ENCODE measurements at places on chromosomes 4 and X. TPM values are rescaled to one million over a fixed set of nuclear protein-coding genes. Genes with fewer than 3 reads are reported as not detected.

DNA sequence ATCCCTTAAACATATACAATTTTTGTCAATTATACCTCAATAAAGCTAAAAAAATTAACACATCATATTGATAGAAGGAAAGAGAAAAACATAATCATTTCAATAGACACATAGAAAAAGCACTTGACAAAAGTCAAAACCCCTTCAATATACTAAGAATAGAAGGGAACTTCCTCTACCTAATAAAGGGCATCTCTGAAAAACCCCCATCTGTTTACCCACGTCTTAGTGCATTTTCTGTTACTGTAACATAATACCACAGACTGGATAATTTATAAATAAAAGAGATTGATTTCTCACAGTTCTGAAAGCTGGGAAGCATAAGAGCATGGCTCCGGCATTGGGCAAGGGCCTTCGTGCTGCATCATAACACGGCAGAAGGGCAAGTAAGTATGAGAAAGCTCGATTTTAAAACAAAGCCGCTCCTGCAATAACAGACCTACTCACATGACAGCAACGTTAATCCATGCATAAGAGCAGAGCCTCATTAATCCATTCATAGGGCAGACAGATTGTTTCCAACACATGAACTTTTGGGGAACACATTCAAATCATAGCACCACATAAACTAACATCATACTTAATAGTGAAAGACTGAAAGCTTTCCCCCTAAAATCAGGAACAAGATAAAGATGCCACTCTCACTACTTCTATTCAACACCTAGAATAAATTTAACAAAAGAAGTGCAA lies 15.7 kb downstream of the STEEP1 start:
- no peak for DNase-seq

The DGAT2L6 gene
- not detected for total RNA-seq

- DNase-seq = no peak
These were observed 46.1 kb upstream of the BMPR1B start for GRCh38 chr4:94711635-94712034.

GRCh38 chrX:43121637-43122036 lies 343.7 kb upstream of the PPP1R2C start:
- DNase-seq = no peak

The CCKAR gene
- not detected for total RNA-seq

GRCh38 chr4:7817877-7818398 lies 121.7 kb downstream of the AFAP1 start:
- DNase-seq = no peak

DNA sequence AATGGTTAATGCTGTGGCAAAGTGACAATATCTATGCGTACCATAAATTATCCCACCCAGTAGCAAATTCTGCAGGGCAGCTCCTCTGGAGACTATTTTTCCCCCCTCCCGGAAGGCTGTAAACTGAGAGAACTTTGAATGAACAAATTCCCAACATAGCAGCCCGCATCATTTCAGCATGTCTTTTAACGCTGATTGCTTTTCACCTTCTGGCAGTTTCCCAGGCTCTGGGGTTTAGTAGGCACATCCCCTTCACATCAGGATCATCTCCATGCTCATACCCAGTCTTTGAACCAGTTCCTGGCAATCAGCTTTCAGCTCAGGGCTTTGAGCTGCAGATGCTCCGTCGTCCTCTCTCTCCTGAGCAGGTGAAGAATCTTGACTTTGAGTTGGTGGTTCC lies 26.6 kb upstream of the WDR1 start:
- no peak for DNase-seq

DNA sequence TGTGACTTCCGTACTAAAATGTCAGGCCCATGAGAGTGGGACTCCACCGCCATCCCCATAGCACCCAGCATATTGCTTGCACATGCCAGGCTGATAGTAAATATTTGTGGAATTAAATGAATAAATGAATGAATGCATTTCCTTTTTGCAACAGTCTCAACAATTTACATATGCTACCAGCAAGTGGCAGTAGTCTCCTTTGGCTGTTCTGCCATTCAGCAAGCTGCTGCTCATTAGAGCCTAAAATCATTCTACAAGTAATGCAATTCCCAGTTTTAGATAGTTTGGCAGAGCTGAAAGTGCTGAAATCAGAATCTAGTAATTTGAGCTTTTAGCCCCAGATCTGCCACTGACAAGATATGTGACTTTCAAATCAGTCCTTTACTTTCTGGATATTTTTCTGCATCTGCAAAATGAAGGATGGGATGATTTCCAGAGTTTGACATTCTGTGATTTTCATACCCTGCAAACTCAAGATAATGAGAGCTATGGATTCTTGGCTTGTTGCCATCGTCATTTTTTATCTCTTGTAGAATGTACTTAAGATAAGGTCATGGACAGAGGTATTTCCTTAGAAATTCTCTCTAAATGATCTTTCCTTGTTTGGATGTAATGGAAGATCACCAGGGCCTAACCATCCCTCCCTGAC lies 35.7 kb upstream of the INTS6L start:
- DNase-seq = peak; percentile 1

DNA sequence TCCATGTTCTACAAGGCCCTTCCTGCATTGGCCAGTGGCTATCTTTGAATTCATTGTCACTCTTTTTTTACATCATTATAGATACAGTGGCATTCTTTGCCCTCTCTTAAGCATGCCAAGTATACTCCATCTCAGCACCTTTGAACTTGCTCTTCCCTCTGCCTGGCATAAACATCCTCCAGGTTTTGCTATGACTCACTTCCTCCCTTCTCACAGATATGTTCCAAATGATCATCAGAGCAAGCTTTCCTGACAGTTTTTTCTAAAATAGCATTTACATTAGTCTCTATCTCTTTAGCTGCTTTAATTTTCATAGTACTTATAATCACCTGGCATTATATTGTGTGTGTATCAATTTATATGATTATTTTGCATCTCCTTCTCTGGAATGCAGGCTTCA lies 553.3 kb upstream of the MAGEB2 start:
- peak; percentile 93 for DNase-seq

- DNase-seq = peak; percentile 22
These were observed 9.0 kb upstream of the KLHL2 start for GRCh38 chr4:165198329-165198728.

DNA sequence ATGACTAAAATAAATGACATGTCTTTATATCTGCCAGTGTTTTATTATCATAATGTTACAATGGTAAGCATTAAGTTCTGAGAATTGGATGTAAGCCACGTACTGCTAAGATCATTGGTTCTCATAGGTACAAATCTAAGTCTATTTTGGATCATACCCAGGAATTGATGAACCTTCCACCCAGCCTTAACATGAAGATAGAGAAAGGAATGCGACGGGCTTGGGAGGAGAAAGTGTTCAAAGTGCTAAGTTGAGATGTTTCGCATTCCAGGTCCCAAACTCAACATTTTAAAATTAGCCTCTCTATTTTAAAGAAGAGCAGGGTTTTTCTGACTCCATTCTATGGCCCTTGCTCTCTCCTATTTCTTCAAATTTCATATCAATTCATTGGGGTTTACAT lies 54.9 kb upstream of the FRAS1 start:
- DNase-seq = no peak

The HPGD gene
- total RNA-seq = 1.3 TPM

- DNase-seq = no peak
These were observed 15.9 kb downstream of the HMGB2 start for GRCh38 chr4:173318240-173318639.

GRCh38 chr4:72418458-72418857 lies 150.6 kb downstream of the ADAMTS3 start:
- peak; percentile 54 for DNase-seq

DNA sequence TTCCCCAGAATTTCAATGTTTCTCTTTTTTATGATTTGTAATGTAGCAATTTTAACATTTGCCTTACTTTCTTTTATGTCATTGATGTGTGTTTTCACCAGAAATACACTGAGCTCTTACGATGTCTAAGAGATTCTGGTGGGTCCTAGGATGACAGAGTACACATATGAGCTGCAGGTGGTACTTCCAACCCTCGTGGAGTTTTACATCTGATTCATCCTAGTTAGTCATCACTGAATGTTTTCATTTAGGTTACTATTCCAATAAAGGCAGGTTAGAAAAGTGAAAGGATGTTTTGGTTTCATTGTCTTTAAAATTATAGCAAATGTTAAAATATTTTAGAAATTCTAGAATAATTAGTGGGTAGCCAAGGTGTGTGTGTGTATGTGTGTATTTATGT lies 605.9 kb downstream of the ADGRL3 start:
- peak; percentile 21 for DNase-seq

- peak; percentile 2 for DNase-seq
These were observed 11.1 kb downstream of the DRP2 start for GRCh38 chrX:101230636-101231035.

GRCh38 chrX:1496076-1496475 lies 40.9 kb downstream of the P2RY8 start:
- DNase-seq = no peak

- no peak for DNase-seq
These were observed 24.5 kb upstream of the RNF212 start for GRCh38 chr4:1137850-1138249.

DNA sequence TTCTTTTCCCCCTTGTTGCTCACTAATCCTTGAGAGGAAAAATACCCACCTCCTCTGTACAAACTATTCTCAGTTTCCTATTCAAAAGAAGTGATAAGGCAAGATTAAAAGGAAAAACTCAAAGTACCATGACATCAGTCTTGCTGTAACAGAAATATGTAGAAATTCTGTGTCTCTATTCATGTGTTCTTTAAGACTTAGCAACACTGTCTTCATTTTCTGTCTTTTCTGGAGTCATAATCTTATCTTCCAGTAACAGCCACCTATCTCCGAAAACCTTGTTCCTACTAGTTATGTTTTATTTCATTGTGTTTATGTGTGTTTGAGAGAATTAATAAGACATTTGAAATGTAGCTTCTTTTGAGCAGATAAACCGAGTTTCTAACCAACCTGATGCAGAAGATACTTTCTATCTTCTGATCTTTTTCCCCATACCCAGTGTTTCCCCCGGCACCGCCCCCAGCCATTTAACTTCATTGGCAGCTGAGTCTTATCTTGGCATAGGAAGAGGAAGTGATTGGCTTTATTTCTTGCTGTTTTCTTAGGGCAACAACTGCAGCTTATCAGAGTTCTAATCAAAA lies 8.0 kb downstream of the FAM241A start:
- no peak for DNase-seq

The PRDM8 gene
- 3.4 TPM for total RNA-seq

The DIPK2B gene
- not detected for total RNA-seq

- DNase-seq = no peak
These were observed 163.1 kb upstream of the SLITRK2 start for GRCh38 chrX:145654486-145654885.

DNA sequence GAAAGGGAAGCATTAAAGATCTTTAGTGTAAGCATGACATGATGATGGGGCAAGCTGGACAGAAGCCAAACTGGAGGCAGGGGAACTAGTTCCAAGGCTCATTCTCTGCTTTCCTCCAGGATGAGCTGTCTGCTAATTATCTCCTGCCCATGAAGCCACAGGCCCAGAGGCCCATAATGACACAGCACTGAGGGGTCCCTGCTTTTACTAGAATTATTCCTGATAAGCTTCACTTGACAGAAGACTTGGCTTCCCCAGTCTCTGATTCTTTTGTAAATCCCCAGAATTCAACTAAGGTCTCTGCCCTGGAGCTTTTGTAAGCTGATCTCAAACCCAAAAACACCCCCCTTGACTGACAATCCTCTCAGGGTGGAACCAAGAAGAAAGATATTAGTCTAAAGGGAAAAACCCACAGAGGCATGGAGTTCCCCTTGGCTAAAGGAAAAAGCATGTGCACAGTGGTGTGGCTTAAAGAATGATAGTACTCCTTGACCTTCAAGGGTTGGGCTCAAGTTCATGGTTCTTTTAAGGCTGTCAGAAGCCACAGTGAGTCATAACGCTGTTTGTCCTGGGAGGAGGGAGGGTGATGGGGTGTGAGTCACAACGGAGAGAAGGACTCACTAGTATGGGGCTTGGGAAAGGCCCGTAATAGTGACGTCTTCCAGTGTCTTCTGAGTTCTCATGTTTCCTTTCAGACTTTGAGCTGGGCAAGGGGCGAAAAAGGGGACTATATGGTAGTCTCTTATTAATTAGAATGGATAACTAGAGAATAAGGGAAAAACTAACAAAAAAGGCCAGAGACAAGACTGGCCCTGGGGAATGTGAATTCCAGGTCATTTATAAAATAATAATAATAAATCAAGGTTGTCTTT lies 146.0 kb upstream of the CPEB2 start:
- DNase-seq = peak; percentile 99

The GLRB gene
- total RNA-seq = 9.4 TPM

DNA sequence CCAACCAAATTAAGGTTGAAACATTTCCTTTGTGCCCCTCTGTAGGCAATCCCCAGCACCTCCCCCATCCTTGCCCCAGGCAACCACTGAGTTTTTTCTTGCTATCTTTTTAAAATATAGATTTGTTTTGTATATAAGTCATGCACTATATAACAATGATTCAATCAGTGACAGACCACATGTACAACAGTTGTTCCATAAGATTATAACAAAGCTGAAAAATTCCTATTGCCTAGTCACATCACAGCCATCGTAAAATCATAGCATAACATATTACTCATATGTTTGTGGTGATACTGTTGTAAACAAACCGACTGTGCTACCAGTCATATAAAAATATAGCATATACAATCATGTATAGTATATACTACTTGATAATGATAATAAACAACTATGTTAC lies 211.9 kb upstream of the NRK start:
- DNase-seq = no peak

GRCh38 chr4:65311120-65311519 lies 359.2 kb downstream of the EPHA5 start:
- DNase-seq = no peak

DNA sequence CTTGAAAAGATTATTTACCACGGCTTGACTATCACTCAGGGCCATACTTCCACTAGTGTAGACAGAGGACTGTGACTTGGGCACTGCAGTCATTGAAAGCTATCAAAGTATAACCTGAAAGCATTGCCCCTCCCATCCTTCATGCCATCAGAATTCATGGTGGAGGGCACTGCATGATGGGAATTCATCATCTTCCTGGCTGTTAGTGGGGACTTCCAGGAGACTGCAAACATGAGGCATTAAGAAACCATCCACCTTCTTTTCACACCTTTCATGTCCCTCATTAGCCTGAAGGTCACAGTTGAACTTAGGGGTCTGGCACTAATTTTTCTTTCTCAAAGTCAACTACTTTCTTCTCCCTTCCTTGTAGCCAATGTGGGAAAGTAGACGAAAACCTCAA lies 25.8 kb downstream of the VSIG4 start:
- no peak for DNase-seq

GRCh38 chr4:121344098-121344497 lies 36.7 kb downstream of the QRFPR start:
- DNase-seq = no peak

GRCh38 chr4:101981756-101982155 lies 191.2 kb downstream of the BANK1 start:
- no peak for DNase-seq

The GAGE12H gene
- total RNA-seq = not detected

GRCh38 chr4:183256756-183257385 lies 63.2 kb downstream of the CLDN22 start:
- DNase-seq = peak; percentile 39

Data from A172 (cell line).